ENCODE measurements at places on chromosomes 3 and 15.
A peak's percentile ranks its signal among the peaks of the same experiment; 100 is the strongest.

GRCh38 chr3:194930377-194931204 is 244.9 kb downstream of the FAM43A start:
- DNase-seq, result no peak

GRCh38 chr3:49377483-49377882 is 19.3 kb upstream of the GPX1 start:
- no peak for DNase-seq

GRCh38 chr3:41224120-41224806 is 25.0 kb downstream of the CTNNB1 start:
- DNase-seq, result no peak

DNA sequence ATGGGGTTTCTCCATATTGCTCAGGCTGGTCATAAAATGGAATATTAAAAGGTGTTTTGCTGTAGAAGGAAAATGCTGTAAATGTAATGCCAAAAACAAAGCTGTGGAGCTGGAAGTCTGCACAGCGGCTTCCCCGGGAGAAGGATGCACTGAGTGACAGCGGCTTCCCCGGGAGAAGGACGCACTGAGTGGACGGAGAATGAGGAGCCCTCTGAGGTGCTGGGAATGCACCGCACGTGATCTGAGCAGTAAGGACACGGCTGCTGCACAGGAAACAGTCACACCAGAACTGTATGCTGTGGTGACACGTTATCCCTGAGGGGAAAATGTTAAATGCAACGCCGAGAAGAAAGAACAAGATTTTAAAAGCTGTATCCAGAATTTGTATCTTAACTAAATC is 24.6 kb downstream of the TNK2 start:
- DNase-seq, result no peak

- DNase-seq, result no peak
These were observed 94.5 kb downstream of the GOLIM4 start for GRCh38 chr3:168001244-168001643.

GRCh38 chr3:9933561-9934234 is at the start of gene CRELD1:
CRELD1 (plus strand) TSS chr3:9933834; CDS start chr3:9934439, 605 bp downstream.
- peak; percentile 74 for DNase-seq

- DNase-seq, result no peak
These were observed 49.8 kb upstream of the PFN2 start for GRCh38 chr3:150020527-150020926.

- DNase-seq, result no peak
These were observed 40.6 kb upstream of the ADPGK start for GRCh38 chr15:72824112-72824511.
